Activated naive CD8-positive, alpha-beta T cell treated with anti-CD3 and anti-CD28 coated beads, Interleukin-2, amount 10 ng/mL, durations not matched to agents 7 days and 5 days (primary cell): ENCODE measurements at places on chromosomes 3 and 15.

- no peak for DNase-seq
These were observed 15.9 kb downstream of the PSTPIP1 start for GRCh38 chr15:77010857-77011256.

DNA sequence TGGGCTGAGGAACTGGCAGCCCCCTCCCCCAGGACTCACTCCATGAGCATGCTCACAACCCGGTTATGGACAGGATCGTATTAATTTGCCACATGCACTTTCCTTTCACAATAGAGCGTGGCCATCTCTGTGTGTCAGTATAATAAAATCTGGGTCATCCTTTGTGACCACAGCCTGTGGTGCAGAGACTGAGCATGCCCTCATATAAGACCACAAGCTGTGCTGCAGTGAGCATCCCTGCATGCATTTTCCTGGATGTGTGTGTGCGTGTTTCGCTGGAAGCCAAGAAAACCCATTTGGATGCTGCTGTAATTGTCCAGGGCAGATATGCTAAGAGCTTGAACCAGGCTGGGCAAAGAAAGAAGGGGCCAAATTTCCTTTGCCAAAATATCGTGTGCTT, 39.7 kb downstream of the CYP11A1 start:
- DNase-seq = no peak

GRCh38 chr15:45084163-45084562, 29.8 kb downstream of the DUOX2 start:
- DNase-seq = no peak

DNA sequence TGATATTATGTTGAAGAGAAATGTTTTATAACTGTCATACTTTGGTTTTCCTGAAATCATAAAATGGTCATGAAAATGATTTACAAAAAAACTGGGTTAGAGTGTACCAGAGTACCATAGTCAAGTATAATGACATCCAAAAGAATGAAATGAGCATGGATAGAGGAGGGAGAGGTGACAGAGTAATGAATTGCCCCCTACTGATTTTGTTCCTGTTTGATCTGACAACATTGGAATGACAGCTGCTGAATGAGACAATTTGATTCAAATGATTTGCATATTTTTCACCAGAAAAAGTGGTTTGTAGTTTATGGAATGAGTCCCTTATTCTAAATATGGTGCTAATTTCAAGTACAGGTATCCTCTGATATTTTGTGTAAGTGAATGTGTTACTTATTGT, 271.7 kb downstream of the CNTN4 start:
- DNase-seq = no peak

DNA sequence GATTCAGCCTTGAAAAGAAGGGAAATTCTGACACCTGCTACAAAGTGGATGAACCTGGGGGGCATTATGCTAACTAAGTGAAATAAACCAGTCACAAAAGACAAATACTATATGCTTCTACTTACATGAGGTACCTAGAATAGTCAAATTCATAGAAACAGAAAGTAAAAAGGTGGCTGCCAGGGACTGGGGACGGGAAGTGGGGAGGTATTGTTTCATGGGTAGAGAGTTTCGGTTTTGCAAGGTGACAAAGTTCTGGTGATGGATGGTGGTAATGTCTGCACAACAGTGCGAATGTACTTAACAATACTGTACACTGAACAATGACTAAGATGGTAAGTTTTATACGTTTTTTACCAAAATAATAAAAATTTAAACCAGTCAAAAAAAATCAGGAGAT, 4.8 kb downstream of the IDH2 start:
- DNase-seq = no peak
